Natural killer cell treated with Interleukin-12 subunit alpha and Interleukin-12 subunit beta and Interleukin-15 and Interleukin-18, amount 100 ng/mL, for 72 hours (primary cell): ENCODE measurements at places on chromosomes 4 and X. TPM values are rescaled to one million over a fixed set of nuclear protein-coding genes. Genes with fewer than 3 reads are reported as not detected.
A peak's percentile ranks its signal among the peaks of the same experiment; 100 is the strongest.

DNA sequence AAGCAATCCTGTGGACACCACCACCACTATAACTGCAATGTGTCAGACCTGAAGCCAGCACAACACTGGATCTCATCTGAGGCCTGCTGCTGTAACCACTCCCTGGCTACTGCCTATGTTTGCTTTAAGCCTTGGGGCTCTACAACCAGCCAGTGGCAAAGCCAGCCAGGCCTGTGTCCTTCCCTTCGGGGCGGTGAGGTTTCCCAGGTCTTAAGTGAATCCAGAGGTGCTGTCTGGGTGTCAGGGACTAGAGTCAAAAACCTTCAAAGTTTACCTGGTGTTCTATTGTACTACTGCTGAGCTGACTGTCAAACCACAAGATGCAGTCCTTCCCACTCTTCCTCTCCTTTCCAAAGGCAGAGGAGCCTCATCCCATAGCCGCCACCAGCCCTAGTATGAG lies 750.5 kb downstream of the FAM133A start:
- H3K4me3 ChIP-seq = no peak overlapping the region
- H3K4me1 ChIP-seq = no peaks in the 10 kb centered on the region
- no peaks in the 10 kb centered on the region for H3K27me3 ChIP-seq
- DNase-seq = no peak
- H3K36me3 ChIP-seq = no peaks in the 10 kb centered on the region
- no peak overlapping the region for H3K27ac ChIP-seq

- H3K36me3 ChIP-seq = no peaks in the 10 kb centered on the region
- no peaks in the 10 kb centered on the region for H3K27me3 ChIP-seq
These were observed 6.9 kb upstream of the PNMA6A start for GRCh38 chrX:153065389-153065788.

Gene SATL1
- total RNA-seq = not detected

Gene CSAG3
- total RNA-seq = not detected

DNA sequence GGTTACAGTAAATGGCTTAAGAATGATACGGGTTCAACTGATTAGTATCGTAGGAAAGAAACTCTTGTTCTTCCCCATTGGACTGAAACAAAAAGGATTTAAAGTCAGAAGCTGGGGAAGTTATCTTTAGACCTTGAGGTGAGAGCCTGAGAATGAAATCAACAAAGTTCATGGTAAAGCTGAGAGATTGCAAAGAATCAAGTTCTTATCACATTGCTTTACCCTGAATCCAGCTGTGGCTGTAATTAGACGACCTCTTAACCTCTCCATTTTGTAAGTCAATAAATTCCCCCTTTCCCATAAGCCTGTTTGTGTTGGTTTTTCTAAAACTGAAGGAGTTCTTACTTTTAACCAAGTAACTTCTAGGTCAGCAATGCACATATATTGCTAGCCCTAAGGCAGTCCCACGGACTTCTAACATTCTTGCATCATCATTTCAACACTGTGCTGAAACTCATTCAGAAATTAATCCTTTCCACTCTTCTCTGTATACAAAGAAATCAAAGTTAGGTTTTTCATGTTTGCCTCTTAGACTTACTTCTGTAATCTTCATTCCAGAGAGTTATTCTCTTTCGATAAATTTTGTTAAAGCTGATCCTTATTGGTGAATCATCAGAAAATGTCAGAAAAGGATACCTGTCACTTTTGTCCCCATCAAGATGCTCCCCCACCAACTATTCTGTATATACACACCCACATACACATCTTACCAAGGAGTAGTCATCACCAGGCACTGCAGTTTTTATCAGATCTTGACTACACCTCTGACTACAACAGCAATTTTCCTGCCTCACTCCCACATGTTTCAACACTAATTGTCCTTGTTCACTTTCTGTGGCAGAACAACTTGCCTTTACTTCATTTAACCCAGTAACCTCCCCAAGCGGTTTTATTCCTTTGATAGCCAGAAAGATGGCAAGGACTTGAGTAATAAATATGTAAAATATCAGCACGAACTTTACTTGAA lies 77.9 kb upstream of the STK26 start:
- H3K4me3 ChIP-seq = no peak overlapping the region
- no peaks in the 10 kb centered on the region for H3K36me3 ChIP-seq
- no peaks in the 10 kb centered on the region for H3K4me1 ChIP-seq

Gene TMSB4X
- 2,674 TPM for total RNA-seq

- H3K4me1 ChIP-seq = no peaks in the 10 kb centered on the region
- DNase-seq = no peak
- no peaks in the 10 kb centered on the region for H3K27me3 ChIP-seq
- no peak overlapping the region for H3K4me3 ChIP-seq
These were observed 48.8 kb downstream of the MAP7D2 start for GRCh38 chrX:20067709-20068561.

Gene TAF7L
- total RNA-seq = 0.84 TPM

DNA sequence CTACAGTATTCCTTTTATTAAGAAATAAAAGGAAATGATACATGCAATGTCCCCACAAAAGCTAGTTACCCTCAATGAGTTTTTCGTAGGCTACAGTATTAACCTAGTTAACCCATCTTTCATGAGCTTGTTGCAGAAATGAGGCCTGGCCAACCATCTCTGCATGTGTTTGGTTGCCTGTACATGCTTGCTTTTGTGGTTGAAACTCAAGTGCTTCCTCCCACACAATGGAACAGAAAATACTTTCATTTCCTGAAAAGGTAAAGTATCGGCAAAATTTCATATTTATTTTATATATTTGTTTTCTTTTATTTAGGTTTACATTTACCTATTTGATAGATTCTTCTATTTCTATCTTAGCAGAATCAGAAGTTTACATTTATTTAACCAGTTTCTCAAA lies 214.6 kb upstream of the FAM241A start:
- no peak overlapping the region for H3K4me3 ChIP-seq
- H3K27me3 ChIP-seq = no peaks in the 10 kb centered on the region
- no peak for DNase-seq

DNA sequence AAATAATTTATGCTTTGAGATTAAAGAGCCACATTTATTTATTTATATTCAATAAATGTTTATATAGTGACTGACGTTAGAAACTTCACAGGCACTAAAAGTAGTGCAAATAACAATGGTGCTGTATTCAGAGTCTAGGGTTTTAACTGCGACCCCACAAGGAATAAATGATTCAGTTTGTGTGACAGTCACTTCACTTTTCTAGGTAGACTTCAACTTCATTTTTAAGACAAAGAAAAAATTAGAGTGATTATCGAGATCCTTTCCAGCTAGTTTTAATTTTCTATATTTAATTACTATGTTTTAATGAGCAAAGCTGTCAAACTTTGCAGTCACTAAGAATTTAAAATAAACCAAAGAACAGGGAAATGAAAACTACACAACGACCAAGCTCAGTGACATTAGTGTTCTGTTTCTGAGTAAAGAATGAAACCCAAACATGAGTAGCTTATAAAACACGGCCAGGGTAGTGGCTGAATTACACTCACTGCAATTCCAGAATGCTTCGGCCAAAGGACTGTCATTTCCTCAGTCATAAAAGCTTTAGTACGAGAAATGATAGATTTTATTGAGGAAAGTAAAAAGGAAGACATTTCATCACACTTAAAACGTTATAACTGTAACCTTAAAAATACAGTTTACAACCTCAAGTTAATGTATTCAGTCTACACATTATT lies 38.6 kb downstream of the ADGRA3 start:
- no peaks in the 10 kb centered on the region for H3K36me3 ChIP-seq
- no peak for DNase-seq
- peaks cover 6% of the 10 kb centered on the region for H3K4me1 ChIP-seq
- H3K27ac ChIP-seq = no peak overlapping the region
- H3K27me3 ChIP-seq = no peaks in the 10 kb centered on the region

- no peak overlapping the region for H3K4me3 ChIP-seq
- H3K27me3 ChIP-seq = peaks cover 8% of the 10 kb centered on the region
- H3K27ac ChIP-seq = no peak overlapping the region
- no peaks in the 10 kb centered on the region for H3K36me3 ChIP-seq
- DNase-seq = no peak
- H3K4me1 ChIP-seq = no peaks in the 10 kb centered on the region
These were observed 111.7 kb upstream of the HPF1 start for GRCh38 chr4:169869490-169869889.

DNA sequence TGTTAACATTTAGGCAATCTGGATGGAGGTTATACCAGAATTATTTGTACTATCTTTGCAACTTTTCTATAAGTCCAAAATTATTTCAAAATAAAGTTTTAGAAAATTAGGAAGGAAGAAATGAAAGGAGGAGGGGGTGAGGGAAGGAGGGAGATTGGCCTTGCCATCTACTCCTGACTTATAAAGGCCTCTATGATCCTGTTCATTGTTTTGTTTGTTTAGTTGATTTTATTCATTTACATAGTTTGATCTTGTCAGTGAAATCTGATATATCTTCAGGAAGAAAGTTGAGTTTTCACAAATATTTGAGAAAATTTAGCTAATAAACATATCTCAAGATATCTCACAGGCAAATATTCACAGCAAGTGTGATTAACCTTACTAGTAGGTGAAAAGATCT lies 189.3 kb upstream of the NOCT start:
- no peak overlapping the region for H3K4me3 ChIP-seq
- no peaks in the 10 kb centered on the region for H3K36me3 ChIP-seq
- H3K4me1 ChIP-seq = no peaks in the 10 kb centered on the region
- H3K27me3 ChIP-seq = no peaks in the 10 kb centered on the region
- DNase-seq = no peak
- H3K27ac ChIP-seq = no peak overlapping the region

Gene PTCHD1
- total RNA-seq = not detected

DNA sequence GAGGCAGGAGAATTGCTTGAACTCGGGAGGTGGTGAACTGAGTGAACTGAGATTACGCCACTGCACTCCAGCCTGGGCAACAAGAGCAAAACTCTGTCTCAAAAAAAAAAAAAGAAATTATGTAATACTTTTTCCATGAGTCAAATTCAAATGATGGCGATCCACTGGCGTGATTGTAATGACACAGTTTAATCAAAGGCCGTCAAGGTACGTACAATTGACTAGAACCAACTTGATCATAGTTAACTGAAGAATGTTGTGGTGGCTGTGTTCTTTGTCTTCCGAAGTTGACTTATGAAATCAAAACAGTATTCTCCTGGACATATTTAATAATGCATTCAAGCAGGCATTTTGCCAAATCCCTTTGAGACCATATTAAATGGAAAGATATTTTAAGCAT lies 318.6 kb upstream of the FAT1 start:
- H3K27ac ChIP-seq = no peak overlapping the region
- no peak for DNase-seq
- no peak overlapping the region for H3K4me3 ChIP-seq
- no peaks in the 10 kb centered on the region for H3K4me1 ChIP-seq

DNA sequence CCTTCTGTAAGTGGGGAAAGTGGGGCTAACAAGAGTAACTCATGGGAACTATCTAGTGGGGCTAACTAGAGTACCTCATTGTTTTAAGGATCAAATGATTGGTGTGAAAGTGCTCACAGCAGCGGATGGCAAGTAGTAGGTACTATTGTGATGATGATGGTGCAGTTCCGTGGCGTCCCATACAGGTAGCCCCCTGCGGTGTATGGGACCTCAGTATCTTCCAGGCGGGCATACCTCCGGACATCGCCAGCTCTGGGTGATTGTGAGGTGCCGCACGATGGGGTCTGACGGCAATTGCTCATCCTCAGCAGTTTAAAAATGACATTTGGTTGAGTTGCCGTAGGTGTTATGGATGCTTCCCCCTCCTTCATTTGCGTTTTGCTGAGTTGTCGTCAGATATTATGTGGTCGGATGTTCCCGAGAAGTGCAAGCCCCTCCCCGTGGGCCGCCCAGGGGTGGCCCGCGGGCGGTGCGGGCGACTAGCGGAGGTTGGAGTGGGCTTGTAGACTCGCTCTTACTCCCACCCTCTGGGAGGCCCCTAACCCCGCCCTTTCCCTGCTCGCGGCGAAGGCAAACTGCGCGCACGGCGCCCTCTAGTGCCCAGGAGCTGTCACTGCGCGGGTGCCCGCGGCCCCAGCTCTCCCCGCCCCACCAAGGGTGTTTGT lies 18.3 kb upstream of the GPR101 start:
- DNase-seq = peak; percentile 80
- peaks cover 30% of the 10 kb centered on the region for H3K27me3 ChIP-seq
- H3K27ac ChIP-seq = no peak overlapping the region
- H3K36me3 ChIP-seq = no peaks in the 10 kb centered on the region

- peak overlapping the region; percentile 82 for H3K27ac ChIP-seq
- H3K36me3 ChIP-seq = no peaks in the 10 kb centered on the region
- DNase-seq = no peak
- peaks cover 13% of the 10 kb centered on the region for H3K4me1 ChIP-seq
- no peaks in the 10 kb centered on the region for H3K27me3 ChIP-seq
These were observed 483.6 kb downstream of the SH2D1A start for GRCh38 chrX:124829930-124830329.

Gene TGIF2LX
- total RNA-seq = not detected

DNA sequence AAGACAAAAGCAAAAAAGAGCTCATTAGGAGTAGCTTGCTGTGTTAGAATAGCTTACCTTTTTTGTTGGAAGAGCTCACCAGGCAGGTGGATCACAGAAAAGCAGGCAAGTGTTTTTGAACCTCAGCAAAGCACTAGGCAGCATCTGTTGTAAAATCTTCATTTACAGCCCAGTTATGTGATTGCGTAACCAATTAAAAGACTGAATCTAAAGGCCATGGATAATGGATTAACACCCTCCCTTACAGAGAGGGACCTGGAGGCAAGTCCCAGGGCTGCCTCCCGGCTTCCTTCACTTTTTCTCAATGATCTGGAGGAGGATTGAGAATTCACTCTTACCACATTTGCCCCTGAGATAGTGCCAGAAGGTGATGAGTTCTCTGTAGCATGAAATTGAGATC lies 51.1 kb downstream of the MAMLD1 start:
- H3K36me3 ChIP-seq = no peaks in the 10 kb centered on the region
- no peak overlapping the region for H3K4me3 ChIP-seq
- no peak for DNase-seq
- H3K27me3 ChIP-seq = peaks cover 13% of the 10 kb centered on the region

- H3K27ac ChIP-seq = no peak overlapping the region
- H3K4me3 ChIP-seq = no peak overlapping the region
- peaks cover 41% of the 10 kb centered on the region for H3K27me3 ChIP-seq
- H3K36me3 ChIP-seq = peaks cover 36% of the 10 kb centered on the region
These were observed 32.6 kb downstream of the CCDC158 start for GRCh38 chr4:76388160-76388908.

DNA sequence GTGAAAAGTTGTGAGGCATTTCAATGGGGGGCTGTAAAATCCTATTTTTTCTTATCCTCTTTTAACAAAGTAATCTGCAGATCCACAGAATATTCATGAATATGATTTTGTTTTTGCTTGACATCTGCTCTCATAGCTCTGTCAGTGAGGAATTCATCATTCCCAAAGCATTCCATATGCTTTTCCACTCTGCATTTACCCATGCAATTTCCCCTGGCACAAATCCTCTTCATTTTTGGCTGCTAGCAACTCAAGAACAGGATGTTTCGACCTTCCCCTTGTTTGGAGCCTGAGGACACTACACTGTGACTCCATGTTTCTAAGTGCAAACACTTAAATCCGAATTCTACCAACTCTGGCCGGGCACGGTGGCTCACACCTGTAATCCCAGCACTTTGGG lies 48.5 kb downstream of the KLHL15 start:
- no peak overlapping the region for H3K4me3 ChIP-seq
- peaks cover 11% of the 10 kb centered on the region for H3K27me3 ChIP-seq
- peaks cover 5% of the 10 kb centered on the region for H3K4me1 ChIP-seq
- DNase-seq = no peak
- H3K27ac ChIP-seq = no peak overlapping the region

- H3K27ac ChIP-seq = no peak overlapping the region
- no peak overlapping the region for H3K4me3 ChIP-seq
- H3K36me3 ChIP-seq = peaks cover 4% of the 10 kb centered on the region
- H3K27me3 ChIP-seq = peaks cover 21% of the 10 kb centered on the region
- DNase-seq = no peak
These were observed 264.9 kb downstream of the RAPGEF2 start for GRCh38 chr4:159367781-159368080.

GRCh38 chrX:129701624-129702069 lies 37.1 kb upstream of the XPNPEP2 start:
- no peak for DNase-seq
- no peaks in the 10 kb centered on the region for H3K4me1 ChIP-seq
